ENCODE measurements at places on chromosomes 16 and 17.

GRCh38 chr17:44376779-44377178, 12.7 kb downstream of the ITGA2B start:
- no peak for DNase-seq

GRCh38 chr16:85317704-85318103, 205.4 kb upstream of the CIBAR2 start:
- no peak for DNase-seq

- no peak for DNase-seq
These were observed 166.0 kb downstream of the PHKB start for GRCh38 chr16:47627085-47627639.

DNA sequence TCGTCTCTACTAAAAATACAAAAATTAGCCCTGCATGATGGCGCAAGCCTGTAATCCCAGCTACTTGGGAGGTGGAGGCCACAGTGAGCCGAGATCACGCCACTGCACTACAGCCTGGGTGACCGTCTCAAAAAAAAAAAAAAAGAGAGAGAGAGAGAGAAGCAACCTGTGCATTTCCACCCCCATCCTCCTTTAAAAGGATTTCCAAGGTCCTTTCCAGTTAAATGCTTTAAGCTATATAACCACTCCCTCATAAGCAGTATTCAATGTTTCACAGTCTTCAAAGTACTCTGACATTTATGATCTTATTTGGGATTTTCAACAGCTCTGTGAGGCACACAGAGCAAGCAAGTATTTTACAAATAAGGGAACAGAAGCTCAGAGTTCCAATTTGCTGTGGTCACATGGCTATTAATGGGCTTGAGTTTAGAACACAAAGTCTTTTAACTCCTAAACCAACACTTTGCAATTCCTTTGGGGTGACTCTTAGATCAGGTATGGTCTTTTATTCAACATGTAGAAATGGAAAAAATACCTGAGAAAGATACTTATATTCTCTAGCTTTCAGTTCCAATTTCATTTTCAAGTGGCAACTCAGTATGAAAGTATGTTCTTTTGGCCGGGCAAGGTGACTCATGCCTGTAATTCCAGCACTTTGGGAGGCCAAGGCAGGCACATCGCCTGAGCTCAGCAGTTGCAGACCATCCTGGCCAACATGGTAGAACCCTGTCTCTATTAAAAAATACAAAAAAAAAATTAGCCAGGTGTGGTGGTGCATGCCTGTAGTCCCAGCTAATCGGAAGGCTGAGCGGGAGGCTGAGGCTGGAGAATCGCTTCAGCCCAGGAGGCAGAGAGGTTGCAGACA, 31.3 kb downstream of the SPOP start:
- no peak for DNase-seq

GRCh38 chr16:66651965-66652364, 44.6 kb downstream of the CMTM4 start:
- no peak for DNase-seq

DNA sequence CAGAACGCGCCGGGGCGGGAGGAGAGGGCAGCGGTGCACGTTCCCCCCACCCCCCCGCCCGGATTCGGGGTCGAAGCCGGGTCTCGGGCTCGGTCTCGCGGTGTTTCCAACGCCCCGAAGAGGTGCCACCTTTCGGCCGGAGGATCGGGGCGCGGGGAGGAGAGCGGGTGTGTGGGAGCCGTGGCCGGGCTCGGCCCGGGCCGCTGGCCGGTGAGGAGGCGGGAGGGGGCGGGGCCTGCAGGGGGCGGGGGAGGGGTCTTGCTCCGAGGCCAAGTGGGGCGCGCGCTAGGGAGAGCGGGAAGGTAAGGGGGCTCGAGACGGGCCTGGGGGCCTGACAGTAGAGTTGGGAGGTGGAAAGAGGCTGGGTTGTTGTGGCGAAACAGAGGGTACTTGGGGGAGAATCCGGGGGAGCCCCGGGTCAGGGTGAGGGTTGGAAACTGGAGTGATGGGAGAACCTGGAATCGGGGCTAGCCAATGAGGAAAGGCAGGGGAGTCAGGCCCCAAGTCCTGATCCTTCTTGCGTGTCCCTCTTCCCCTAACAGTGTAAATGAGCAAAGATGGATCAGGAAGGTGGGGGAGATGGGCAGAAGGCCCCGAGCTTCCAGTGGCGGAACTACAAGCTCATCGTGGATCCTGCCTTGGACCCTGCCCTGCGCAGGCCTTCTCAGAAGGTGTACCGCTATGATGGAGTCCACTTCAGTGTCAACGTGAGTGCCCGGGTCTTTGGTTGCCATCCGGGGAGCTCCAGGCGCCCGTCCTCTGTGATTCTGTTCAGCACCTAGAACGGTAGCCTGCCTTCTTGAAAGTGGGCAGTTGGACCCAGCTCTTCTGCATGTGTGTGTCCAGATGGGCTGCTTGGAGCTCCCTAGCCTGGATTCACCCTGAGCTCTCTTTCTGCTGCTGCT, 873 bp downstream of the SETD1A start:
- no peak for DNase-seq

- DNase-seq = no peak
These were observed 74.8 kb upstream of the RPL38 start for GRCh38 chr17:74128456-74129211.

GRCh38 chr16:89164847-89165680, 6.5 kb upstream of the CDH15 start:
- DNase-seq = no peak
